ENCODE measurements at places on chromosomes 1 and 21.
A peak's percentile ranks its signal among the peaks of the same experiment; 100 is the strongest.

DNA sequence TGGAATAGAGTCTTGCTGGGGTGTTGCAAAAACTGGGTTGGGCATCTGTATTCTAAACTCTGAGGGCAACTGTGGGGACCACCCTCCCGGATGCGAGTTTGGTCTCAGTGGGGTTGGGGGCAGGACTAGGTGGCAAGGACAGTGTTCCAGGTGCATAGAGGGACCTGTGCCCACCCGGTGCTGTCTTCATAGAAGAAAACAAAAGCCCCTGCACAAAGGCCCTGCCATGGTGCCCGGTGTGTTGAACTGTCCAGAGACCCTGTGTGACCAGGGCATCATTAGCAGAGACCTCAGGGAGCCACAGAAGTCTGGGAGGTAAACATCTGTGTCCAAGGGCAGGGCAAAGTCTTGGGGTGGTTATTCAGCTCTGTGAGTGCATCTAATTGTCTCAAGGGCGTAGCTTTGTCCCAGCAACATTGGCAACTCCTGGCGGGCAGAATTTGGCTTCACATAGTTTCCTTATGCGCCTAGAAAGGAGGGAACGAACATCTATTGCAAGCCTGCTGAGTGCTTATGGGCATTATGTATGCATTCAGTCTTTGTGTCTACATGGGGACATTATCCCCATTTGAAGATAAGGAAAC lies 72.2 kb upstream of the IFFO2 start:
- no peak for DNase-seq

DNA sequence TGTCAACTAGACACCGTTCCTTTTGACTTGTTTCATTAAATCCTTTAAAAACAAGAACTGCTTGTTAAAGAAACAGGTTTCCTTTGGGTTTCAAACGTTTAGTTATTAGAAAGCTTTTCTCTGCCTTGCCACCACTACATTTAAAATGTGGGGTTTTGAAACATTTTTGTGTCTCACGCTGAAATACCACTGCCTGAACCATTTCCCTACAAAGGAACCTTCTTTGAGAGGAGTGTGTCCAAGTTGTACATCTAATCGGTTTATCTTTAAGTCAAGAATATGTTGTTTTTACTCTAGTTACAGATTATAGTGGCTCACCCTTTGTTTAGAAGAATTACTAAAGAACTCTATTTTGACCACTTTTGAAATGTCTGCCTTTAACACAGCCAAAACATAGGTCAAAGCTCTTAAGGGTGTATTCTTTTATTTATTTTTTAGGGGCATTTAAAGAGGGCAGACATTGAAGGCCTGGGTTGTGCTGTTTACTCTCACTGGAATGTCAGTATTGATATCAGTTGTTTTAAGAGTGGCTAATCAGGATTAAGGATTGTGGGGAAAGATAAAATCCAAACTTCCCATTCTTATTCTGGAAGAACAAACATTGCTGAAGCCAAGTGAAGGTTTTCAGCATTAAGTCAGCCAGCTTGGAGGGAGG lies 143.4 kb downstream of the GALNT2 start:
- DNase-seq, result no peak

- no peak for DNase-seq
Observed at GRCh38 chr1:68361346-68361910, 88.3 kb downstream of the RPE65 start.

DNA sequence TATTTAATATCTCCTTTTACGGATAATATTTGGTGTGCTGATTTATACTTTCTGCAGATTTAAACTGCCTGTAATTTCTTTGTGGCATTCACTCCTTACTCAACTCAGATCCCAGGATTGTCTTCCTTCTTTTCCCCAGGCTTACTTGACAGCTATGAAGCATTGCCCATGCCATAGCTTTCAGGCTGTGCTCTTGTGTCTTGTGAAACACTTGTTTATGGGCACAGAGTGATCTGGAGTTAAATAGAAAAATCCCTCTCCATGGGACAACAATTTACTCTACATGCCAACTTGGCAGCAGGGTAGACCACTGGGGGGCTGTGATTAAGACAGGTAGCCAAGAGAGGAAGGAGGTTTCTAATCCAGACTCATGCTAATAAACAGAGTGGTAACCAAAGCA lies 57.4 kb downstream of the PPP1R12B start:
- DNase-seq, result no peak

DNA sequence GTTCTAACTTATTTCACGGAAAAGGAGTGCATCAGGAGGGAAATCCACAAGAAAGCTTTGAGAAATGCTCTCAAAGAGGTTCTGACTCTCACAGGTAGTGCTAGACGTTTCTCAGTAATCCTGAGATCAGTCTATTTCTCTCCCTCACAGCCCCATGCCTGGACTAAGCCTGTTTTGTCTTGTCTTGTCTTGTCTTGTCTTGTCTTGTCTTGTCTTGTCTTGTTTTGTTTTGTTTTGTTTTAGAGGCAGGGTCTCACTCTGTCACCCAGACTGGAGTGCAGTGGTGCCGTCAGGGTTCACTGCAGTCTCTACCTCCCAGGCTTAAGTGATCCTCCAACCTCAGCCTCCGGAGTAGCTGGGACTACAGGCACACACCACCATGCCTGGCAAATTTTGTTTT lies 133.3 kb upstream of the SGIP1 start:
- DNase-seq, result no peak

DNA sequence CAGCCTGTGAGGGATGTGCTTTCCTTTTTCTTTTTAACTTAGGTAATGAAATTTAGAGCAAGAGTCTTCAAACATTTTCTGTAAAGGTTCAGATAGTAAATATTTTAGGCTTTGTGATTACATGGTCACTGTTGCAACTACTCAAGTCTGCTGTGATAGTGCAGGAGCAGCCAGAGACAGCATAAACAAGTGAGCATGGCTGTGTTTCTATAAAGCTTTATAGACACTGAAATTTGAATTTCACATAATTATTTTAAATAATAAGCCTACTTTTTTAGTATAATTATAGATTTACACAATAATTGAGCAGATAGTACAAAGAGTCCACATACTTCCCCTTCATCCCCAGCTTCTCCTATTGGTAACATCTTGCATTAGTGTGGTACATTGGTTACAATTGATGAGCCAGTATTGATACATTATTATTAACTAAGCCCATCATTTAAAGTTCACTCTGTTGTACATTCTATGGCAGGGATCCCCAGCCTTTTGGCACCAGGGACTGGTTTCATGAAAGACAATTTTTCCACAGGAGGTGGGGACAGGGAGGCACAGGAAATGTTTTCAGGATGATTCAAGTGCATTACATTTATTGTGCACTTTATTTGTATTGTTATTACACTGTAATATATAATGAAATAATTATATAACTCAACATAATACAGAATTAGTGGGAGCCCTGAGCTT lies 3.0 kb downstream of the ATF6 start:
- DNase-seq, result no peak

DNA sequence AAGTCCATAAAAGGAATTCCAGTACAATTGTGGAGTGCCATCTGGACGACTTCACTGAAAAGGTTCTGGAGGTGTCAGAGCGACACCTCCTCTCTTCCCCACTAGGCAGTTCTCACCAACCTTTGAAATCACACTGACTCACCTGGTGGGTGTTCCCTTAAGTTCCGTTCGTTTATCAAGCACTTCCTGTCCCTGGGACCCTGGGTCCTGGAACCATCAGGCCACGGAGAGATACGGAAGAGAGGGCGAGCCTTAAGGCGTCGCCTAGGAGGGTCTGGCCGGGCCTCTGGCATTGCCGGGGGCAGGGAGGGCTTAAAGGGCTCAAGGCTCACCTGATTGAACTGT lies 317 bp downstream of the SPAG17 start:
- DNase-seq, result no peak

GRCh38 chr1:21620011-21620410 lies 49.1 kb downstream of the RAP1GAP start:
- DNase-seq, result no peak

GRCh38 chr1:15849775-15850324 lies 2.3 kb downstream of the SPEN start:
- no peak for DNase-seq

DNA sequence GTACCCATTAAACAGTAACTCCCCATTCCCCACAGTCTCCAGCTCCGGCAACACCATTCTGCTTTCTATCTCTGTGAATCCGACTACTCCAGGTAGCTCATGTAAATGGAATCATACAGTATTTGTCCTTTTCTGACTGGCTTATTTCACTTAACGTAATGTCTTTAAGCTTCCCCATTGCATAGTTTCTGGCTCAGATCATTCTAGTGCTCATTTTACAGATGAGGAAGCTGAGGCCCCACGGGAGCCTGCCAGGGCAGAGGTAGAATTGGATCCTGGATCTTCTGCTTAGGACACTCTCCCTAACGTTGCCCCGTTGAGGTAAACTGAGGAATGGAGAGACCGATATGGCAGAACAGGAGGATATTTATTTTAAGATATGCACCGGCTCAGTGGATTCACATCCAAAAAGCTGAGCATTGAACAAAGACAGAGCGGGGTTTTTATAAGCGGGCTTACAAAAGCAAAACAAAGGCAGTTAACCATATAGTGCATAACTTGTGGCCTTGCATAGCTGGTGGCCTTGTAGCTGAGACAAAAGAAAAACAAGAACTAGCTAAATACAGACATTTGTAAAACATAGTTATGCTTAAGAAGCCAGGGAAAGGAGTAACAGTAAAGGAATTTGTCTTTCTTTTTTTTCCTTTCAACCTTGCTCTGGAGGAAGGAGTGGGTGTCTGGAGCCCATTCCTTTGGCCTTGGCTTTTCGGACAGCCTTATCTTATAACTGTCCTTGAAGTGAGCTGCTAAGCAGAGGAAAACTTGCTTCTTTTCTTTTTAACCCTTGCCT lies 15.3 kb upstream of the KLHDC8A start:
- DNase-seq, result no peak

GRCh38 chr1:154938604-154939399 lies 2.3 kb upstream of the PMVK start:
- no peak for DNase-seq

GRCh38 chr21:33937931-33938339 lies 22.3 kb upstream of the ATP5PO start:
- DNase-seq, result no peak

GRCh38 chr1:39733161-39733560 lies 5.5 kb upstream of the PPIE start:
- peak; percentile 30 for DNase-seq

DNA sequence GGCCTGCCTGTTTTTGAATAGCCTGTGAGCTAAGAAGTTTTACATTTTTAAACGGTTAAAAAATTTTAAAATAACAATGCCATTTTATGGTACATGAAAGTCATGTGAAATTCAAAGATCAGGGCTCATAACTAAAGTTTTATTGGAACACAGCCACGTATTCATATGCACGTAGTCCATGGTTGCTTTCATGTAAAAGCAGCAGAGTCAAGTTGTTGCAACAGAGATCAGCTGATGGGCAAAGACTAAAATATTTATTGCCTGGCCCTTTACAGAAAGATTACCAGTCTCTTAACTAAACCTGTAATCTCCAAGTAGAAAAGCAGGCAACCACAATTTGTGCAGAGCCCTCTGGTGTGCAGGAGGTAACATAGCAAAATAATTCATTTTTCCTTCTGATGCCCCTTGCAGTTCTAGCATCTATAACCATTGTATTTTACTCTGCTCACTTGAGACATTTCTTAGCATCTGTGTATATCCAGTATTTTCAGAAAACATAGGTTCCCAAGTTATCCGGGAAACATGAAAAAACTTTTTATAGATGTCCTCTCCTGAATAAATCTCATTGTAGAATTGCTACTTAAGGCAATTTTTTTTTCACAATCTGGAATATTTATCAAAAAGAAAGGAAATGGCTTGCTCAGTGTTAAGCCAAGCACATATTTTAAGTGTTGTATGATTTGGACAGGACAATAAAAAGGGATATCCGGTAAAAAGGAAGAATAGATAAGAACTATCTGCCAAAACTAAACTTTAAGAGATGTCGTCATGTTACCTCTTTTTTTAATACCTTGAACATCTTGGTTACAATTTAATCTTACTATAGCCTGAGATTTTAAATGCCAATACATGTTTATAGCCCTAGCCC lies 430.8 kb downstream of the PLPP3 start:
- DNase-seq, result no peak

DNA sequence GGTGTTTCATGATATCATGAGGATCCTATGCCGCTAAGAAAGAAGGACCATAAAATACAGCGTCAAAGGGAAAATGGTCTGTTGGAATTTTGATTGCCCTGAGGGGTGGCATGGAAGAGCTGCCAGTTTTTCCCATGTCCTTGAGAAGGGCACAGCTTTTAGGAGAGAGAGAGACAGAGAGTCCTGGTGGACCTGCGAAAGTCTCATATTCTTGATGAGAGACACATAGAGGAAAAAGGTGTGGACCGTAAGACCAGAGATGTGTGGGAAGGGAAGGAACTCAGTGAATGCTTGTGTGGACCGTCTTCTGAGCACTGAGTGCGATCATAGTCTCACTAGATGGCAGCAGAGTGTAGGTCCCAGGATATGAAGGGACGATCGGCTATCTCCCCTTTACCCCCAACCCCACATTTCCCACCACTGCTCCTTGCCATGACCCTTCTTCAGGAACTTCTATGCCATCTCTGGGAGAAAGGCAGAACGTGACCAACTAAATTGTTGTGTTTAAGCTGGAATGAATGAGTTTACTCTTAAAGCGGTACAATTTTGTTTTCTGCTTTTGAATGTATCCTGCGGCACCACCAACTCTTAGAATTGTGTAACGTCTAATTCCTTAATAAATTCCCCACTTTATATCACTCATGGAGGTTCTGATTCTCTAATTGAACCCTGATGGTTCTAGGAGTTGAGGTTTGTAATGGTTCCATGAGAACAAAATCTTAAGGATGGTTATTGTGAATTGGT lies 117.7 kb downstream of the CTH start:
- DNase-seq, result no peak

- DNase-seq, result no peak
Observed at GRCh38 chr1:6794164-6794563, 8.9 kb downstream of the CAMTA1 start.

All from psoas muscle (tissue), 8 donors.